Activated CD4-positive, CD25-positive, alpha-beta regulatory T cell treated with anti-CD3 and anti-CD28 coated beads, Interleukin-2, amount 50 U/mL, for 16 hours (primary cell): ENCODE measurements at places on chromosomes 2 and 18.

DNA sequence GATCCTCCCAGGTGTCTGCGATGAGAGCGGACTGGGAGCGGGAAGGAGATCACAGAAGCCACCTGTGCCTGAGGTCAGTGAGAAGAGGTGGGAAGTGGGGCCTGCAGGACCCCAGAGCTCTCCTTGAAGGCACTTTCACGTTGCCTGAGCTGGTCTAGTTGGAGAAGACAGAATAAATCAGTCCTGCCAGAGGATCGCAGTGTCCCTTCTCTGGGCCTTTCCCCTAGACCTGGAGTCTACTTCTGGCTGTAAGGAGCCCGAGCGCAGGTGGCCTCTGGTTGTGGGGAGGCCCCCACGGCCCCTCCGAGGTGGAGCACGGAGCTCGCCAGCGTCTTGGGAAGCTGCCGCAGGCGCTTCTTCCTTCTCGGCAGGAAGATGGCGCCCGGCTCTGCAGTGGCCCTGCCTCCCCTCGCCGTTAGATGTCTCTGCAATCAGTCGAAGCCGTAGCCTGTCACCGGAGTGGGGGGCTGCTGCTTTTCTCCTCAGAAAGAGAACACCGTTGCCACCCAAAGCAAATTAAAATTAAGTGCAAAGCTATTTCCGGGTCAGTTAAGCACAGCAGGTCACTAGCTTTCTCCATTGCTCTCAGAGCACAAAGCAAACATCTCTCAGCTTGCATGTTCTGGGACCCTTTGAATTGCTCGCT, 212.0 kb upstream of the MYT1L start:
- no peak for DNase-seq

- no peak for DNase-seq
Observed at GRCh38 chr2:39494784-39495251, 57.7 kb upstream of the MAP4K3 start.

- DNase-seq, result no peak
Observed at GRCh38 chr2:58601017-58601416, 359.9 kb upstream of the FANCL start.

- no peak for DNase-seq
Observed at GRCh38 chr2:168926621-168927386, 25.7 kb downstream of the G6PC2 start.

DNA sequence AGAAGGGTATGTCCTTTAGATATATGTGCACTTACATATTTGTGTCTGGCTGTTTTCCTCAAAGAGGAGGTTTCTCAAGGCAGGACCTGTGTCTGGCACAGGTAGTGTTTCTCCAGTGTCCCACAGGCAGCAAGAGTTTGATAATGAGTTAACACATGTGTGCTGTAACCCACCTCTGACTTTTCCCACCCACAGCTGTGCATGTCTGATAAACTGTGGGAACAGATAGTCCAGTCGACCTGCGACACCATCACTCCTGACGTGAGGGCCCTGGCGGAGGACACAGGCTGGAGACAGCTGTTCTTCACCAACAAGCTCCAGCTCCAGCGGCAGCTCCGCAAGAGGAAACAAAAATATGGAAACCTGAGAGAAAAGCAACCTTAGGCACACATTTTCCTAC, 58.2 kb downstream of the SLC16A14 start:
- no peak for DNase-seq

DNA sequence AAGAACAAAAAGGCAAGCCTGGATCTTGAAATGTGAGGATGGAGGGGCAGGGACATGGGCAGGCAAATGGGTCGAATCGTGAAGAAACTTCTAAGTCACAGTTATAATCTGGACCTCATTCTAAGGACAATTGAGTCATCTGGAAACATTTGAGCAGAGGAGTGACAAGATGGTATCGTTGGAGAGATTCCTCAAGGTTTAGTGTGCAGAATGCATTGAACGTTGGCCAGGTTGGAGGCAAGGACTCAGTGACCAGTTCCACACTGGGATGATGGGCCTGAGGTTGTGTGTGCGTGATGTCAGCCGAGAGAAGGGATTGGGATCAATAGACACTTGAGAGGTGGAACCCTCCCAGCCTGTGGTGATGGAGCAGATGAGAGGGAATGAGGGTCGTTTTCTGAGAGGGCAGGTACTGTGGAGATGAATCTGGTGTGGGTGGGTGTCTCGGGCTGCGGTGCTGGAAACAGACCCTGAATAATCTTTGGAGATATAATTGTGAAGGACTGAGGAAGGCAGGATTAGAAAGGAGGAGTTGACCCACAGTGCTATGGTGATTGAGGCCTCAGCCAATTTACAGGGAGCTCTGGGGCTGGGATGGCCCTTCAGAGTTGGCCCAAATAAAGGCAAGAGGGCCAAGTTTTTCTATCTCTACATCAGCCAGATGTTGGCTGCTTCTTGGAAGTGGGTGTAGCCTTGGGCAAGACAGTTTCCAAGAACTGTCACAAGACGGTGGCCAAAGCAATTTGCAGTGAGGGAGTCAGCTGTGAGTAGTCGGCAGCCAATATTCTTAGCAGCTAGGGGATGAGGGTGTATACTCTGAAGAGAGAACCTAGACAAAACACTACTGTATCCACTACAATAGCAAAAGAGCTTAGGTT, 5.8 kb upstream of the ZNF532 start:
- DNase-seq, result no peak

- no peak for DNase-seq
Observed at GRCh38 chr2:111537078-111537655, 346.8 kb downstream of the ANAPC1 start.

DNA sequence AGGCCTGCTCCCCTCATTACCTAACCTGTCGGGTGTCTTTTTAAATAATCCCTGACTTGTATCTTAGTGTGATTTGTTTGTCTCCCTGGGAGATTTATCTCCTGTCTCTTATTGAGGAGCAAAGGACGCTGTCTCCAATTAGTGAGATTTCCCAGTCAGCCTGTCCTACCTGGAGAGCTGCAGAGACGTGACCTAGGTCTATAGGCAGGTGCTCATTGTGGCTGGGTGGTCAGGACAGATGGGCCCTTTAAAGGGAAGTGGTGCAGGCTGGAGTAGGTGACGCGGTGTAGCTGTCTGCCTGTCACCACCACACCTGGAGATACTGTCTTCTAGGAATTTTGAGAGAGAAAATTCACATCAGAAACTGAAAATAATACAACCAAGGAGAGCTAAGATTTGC, 28.0 kb downstream of the PLB1 start:
- DNase-seq, result no peak

- no peak for DNase-seq
Observed at GRCh38 chr18:43274526-43274925, 2.8 kb downstream of the SYT4 start.

GRCh38 chr2:192029089-192029488, 165.6 kb downstream of the TMEFF2 start:
- no peak for DNase-seq

DNA sequence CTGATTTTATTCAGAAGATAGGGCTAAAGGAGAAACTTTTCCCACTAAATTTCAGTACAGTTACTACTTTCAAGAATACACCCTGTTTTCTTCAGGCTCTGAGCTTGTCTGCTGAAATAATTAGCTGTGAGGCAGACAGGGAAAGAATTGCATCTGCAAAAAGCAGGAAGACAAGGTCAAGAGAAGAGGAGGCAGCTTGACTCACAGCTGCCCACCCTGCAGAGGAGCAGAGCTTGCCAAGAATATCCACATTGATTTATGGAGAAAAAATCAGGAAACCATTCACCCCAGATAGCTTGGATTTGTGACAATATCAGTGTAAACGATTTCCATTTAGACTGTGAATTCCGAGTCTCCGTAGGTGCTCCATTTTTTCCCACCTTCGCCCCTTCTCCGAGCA, 49.0 kb downstream of the ACTR2 start:
- DNase-seq, result no peak

- DNase-seq, result no peak
Observed at GRCh38 chr2:178482437-178482836, 2.2 kb downstream of the PLEKHA3 start.

GRCh38 chr2:178799305-178799704, 7.9 kb downstream of the TTN start:
- DNase-seq, result no peak

- DNase-seq, result no peak
Observed at GRCh38 chr2:95356821-95357700, 45.4 kb upstream of the FAHD2A start.

GRCh38 chr2:65103013-65103715, 26.7 kb downstream of the RAB1A start:
- no peak for DNase-seq

GRCh38 chr2:210919128-210919527, 362.7 kb downstream of the CPS1 start:
- no peak for DNase-seq

DNA sequence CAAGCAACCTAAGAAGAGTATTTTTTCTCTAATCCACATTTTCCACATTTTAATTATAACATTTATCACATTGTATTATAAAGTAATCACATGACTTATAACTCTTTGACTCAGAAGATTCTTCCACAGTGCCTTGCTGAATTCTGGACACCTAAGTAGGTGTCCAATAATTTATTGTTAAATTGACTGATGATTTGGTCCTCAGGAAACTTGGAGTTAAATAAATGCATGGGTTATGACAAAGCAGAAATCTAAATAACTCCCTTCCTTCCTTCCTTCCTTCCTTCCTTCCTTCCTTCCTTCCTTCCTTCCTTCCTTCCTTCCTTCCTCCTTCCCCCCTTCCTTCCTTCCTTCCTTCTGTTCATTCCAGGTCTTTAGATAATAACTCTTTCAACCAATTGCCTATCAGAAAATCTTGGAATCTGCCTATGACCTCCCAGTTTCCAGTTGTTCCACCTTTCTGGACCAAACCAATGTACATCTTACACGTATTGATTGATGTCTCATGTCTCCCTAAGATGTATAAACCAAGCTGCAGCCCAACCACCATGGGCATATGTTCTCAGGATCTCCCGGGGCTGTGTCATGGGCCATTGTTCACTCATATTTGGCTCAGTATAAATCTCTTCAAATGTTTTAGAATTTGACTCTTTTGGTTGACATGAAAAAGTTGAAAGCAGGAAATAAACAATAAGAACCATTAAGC, 10.4 kb upstream of the KDSR start:
- DNase-seq, result no peak

GRCh38 chr2:6148882-6149281, 456.7 kb downstream of the SOX11 start:
- no peak for DNase-seq

- no peak for DNase-seq
Observed at GRCh38 chr2:228474466-228474865, 293.0 kb upstream of the SPHKAP start.

GRCh38 chr2:36267194-36267593, 88.4 kb upstream of the CRIM1 start:
- DNase-seq, result no peak

DNA sequence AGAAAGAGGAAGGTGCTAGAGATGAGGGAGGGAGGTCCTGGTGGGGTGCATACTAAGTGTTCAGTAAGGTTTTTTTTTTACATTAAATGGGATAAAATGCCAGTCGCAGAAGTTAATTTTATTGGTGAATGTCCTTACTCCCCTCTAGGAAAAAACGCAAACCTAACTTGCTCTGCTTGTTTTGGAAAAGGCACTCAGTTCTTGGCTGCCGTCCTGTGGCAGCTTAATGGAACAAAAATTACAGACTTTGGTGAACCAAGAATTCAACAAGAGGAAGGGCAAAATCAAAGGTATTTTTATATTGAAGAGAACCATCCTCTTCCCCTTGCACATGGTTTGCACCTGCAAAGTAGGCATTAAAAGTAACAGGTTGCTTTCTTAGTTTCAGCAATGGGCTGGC, 12.7 kb upstream of the IL18R1 start:
- no peak for DNase-seq

DNA sequence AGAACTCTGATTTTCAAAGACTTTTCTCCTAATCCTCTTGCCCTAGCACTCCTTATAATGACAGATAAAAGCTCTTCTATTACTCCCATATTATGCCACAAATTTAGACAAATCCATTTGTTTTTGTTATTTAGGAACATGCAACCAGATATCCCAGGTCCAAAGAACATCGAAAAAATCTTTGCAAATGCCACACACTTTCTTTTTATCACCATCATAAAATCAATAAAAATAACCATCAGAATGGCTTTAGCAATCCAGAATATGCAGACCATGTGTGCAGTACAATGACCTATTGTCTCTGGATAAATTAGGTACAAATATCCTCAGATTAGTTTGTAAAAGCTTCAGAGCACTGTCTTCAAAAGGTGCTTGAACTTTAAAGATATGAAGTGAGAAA, 376.2 kb upstream of the TCF4 start:
- DNase-seq, result no peak

DNA sequence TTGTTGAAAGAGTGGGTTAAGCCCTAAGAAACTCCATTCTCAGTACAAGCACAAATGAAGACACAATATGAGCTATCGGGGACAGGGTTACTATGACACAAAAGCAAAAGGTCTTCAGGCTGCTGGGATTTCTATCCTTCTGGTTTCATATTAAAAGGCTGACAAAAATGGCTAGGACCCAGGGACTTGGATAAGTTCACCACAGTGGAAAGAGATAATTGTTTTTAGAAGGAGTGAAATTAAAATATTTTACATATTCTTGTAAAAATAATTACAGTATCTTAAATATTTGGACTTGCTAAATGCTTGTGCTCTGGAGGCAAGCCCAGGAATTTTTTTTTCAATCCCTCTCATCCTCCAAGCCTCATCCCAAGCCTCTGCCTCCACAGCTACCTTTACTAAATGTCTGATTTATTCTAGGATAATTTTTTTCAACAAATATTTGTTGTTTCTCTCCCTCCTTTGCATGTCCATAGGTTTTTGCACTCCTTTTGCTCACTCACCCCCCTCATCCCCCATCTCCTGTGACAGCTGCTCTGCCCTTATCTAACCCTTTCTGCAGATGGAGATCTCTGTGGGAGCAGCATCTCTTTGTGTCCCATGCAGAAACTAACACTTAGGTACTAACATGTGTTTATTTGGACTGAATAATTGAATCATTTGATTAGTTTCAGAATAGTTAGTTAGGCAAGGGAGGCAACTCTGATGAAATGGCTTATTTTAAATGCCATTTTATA, 47.8 kb upstream of the NABP1 start:
- no peak for DNase-seq

- no peak for DNase-seq
Observed at GRCh38 chr2:156800781-156801361, 364.7 kb downstream of the GPD2 start.

GRCh38 chr2:1814616-1815015, 70.3 kb upstream of the PXDN start:
- DNase-seq, result no peak

- DNase-seq, result no peak
Observed at GRCh38 chr2:6474161-6475140, 391.3 kb downstream of the CMPK2 start.

- DNase-seq, result no peak
Observed at GRCh38 chr2:213290501-213290900, 6.2 kb downstream of the SPAG16 start.

- no peak for DNase-seq
Observed at GRCh38 chr2:84276590-84277255, 182.4 kb downstream of the SUCLG1 start.

DNA sequence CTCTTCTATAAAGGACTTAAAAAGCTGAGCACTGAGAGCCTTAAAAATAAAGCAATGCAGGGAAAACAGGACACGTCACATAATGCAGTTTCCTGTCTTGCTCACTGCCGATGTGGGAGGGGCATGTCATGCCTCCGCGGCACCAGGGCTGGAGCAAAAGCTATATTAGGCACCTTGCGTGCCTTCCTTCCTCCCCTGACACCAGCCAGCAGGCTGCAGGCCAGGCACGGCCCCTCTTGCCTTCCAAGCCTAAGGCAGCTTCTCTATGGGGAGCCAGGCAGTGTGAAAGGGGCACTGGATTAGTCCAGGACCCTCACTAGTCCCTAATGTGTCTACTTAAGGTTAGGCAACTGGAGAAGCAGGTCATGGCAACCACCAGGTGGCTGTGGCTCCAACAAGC, 26.3 kb downstream of the MRPL35 start:
- DNase-seq, result peak; percentile 8
